CD4-positive, alpha-beta T cell treated with Interleukin-4 for 4 hours (primary cell): ENCODE measurements at places on chromosomes 2 and 18.

GRCh38 chr18:50441501-50441900 is 66.7 kb downstream of the SKA1 start:
- no peak for DNase-seq

- no peak for DNase-seq
Measured at GRCh38 chr2:725468-725867, 48.3 kb upstream of the TMEM18 start.

- no peak for DNase-seq
Measured at GRCh38 chr18:55413474-55413873, 174.5 kb downstream of the TCF4 start.

DNA sequence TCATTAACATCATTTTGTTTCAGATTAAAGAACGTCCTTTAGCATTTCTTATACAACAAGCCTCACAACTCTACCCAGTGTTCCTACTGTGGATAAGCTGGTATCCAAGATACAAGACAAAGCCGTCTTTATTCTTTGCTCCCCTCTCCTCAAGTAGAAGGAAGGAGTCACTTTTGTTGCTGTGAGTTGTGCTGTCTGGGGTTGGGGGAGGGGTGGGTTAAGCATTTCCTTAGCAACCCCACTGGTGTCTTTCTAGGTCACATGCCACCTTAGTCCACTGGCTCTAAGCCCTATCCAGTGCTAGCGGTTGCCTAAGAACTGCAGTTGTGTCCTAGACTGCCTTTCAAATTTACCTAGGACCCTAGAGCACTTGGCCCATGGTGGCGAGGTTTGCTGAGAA is 155.6 kb upstream of the PIEZO2 start:
- no peak for DNase-seq

DNA sequence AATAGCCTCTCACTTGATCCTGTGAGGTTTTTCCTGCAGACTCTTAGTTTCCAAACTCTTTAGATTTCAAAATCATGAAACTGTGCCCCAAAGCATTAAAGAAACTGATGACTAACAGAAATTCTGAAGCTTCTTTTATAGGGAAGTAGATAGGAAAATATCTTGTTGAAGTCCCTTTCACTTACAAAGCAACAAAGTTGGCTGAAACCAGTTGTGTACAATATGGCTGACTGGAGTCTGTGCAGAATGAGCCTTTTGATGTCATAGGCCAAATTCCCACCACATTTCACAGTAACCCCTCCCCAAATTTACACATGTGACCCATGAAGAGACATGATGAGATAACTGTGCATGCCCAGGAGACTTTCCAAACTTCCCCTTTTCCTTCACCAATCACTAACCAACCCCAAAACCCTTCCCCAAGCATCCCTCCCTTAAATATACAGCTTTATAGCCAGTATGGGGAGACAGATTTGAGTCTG is 61.7 kb upstream of the NCK2 start:
- DNase-seq: no peak

- no peak for DNase-seq
Measured at GRCh38 chr2:231312066-231312465, 83.4 kb upstream of the B3GNT7 start.

DNA sequence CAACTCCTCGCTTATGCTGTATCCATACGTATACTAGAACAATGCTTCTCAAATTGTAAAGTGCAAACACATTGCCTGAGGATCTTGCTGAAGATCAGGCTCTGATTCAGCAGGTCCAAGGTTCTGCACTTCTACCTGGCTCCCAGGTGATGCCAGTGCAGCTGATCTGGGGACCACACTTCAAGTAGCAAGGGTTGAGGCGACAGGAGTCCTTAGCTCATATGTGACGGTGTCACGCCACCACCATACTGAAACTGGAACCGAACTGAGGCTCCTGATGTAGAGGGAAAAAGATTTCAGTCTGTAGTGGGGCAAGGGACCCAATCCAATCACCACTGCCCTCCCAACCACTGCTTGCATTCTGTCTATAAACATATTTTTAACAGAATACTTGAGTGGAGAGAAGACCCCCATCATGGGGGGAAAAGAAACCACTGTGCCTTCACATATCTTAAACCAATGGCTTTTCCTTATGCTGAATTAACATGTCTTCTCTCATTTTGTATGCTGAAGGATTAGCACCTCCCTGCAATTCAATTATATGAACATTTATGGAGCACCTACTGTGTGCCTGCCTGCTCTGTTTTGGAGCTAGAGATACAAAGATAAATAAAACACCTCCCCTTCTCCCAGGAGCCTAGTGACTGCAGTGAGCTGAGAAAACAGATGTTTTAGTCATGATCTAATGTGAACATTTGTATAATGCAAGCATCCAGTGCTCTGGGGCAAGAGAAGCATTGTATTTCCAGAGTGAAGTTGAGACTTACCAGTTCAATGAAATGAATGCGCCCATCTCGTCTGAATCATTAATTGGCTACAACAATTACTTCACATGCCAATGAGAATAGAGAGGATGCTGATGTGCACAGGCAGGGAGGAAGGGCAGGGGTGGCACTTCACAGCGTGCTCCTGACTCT is 6.6 kb upstream of the ASAP2 start:
- DNase-seq: no peak

GRCh38 chr2:224658780-224659405 is 57.3 kb downstream of the CCDC195 start:
- no peak for DNase-seq

DNA sequence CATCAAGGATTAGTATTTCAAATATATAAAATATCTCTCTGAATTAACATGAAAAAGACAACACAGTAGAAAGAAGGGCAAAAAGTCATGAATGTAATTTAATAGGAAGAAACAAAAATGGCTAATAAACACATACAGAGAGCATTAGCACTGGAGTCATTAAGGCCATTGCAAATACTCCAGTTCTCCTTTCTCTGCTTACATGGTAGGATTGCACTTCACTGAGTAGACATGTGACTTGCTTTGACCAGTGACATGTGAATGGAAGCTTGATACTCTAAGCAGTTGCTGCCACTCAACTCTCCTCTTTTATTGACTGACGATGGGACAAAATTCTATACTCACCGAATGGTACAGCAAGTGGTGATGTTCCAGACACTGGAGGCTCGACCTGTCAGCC is 153.9 kb upstream of the LGALSL start:
- no peak for DNase-seq

GRCh38 chr2:191015831-191016230 is 1.9 kb upstream of the STAT1 start:
- no peak for DNase-seq

GRCh38 chr2:129673234-129673633 is 306.2 kb upstream of the RAB6C start:
- no peak for DNase-seq

DNA sequence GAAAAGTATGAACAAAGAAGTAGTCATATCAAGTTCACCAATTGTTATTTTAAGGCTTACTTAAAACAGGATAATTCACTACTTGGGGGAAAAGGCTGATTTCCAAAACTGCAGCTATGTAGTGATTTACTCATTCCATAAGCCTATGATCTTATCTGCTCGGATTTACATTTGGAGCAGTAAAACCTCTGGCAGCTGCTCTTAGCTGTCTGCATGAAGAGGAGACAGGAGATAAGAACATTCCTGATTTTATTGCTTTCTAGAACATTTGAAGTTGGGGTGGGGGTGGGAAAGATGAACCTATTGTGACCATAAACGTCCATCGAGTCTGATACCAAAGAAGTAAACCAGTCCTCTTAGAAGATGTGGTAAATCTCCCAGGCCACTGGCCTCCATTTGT is 120.9 kb downstream of the MMADHC start:
- DNase-seq: no peak

- no peak for DNase-seq
Measured at GRCh38 chr2:174125090-174125489, 123.2 kb downstream of the OLA1 start.

DNA sequence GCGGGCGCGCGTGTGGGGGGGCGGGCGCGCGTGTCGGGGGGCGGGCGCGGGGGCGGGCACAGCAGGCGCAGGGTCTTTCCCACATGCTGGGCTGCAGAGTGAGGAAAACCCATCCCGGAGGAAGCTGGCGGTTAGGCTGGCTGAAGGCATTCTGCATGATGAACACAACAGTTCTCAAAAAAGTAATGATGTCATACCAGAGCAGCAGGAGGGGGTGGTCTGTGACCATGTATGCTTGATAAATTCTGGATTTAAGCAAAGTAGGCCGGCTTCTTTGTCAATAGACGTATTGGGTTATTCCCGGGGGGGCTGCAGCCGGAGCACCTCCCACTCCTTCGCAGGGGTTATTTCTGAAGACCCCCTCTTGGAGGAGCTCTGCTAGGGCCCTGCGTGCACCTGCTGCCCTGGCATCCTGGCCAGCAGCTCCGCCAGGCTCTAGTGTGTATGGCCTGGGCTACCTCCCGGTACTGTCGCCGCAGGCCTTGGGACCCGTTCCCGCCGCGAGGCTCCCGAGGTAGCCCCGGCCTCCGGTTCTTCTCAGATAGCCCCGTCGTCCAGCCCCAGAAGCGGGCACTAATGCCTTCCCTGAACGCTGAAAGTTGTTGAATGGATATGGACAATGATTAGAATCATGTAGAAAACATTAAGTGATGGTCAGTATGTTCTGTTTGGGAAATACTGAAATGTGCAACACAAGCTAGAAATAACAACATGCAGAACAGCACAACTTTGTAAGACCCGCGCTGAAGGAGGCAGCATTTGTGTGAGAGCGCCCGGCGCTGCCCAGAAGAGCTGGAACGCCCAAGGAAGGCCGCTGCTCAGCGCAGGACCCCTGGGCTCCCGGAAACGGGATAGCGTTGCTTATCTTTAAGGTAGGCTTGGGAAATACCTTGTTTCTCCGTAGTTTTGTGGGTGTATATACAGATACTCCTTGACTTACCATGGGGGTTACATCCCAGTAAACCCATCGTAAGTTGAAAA is 101.4 kb upstream of the RAB6C start:
- DNase-seq: no peak

DNA sequence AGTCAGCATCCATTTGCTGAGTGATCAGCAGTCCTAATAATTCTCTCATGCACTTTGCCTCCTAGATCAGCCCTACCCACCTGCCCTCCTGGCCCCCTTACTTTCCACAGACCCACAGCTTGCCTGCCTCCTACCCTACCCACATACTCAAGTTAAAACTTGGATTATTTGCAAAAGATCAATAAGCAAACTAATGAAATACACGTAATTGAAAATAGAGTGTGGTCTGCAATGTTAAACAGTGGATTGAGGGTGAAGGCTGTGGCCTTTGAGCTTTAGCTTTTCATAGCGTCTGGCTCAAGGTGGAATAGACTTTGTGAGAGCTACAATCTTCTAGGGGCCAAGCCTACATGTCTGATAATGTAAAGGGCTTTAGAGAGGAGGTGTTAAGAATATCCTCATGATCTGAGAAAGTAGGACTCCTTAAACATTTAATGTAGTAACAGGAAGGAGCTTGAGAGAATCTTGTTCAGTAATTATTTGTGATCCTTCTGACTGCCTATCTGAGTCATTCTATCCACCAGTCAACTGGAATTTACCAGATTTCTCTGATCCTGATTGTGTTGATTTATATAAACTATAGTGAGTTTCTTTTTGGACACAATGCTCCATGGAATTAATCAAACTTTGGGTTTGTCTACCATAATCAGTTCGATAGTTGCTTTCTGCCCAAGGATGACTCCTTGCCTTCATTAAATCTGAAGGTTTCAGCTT is 310.0 kb downstream of the HRH4 start:
- DNase-seq: no peak

DNA sequence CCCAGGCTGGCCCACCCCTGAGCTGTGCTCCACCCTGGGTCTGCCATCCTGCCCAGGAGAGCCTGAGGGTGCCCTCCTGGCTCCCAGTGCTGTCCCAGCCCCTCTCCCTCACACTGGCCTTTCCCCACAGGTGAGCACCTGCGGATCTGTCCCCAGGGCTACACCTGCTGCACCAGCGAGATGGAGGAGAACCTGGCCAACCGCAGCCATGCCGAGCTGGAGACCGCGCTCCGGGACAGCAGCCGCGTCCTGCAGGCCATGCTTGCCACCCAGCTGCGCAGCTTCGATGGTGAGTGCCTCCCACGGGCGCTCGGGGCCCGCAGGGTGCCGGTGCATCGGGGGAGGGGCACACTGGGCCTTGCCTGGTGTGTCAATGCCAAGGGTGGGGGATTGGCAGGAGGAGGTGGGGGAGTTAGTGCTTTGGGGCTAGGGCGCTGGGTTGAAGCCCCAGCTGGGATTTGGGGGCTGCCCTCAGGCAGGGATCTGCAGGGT is 23.5 kb downstream of the GPC1 start:
- DNase-seq: no peak

DNA sequence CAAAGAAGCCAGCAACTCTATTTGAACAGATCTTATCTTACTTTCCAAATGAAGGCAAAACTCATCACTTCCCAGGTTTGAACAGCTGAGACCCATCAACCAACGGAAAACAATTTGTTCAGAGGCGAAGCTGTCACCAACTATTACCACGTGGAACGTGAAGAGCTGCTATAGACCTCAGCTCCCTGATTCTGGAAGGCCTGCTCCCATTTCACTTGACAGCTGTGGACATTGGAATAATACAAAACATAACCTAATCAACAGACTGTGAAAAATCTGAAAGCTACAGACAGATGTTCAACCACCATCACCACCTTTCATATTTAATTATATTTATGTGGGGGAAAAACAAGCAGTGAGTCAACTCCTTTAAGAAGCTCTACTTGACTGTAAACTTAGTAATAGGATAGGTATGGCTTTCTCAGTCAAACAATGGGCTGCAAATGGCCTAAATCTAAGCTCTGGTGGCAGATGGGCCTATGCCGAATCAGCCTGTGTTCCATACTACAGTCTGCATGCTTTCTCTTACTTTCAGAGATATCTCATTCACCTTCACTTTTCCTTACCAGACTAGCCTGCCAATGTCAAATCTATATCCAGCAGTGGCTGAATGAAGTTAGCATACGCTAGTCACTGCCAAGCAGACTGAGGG is 896.4 kb downstream of the TDRD15 start:
- no peak for DNase-seq

GRCh38 chr2:177983183-177983788 is 89.3 kb downstream of the PDE11A start:
- DNase-seq: peak; percentile 18

GRCh38 chr18:13563390-13563805 is 163.0 kb downstream of the FAM210A start:
- DNase-seq: no peak

DNA sequence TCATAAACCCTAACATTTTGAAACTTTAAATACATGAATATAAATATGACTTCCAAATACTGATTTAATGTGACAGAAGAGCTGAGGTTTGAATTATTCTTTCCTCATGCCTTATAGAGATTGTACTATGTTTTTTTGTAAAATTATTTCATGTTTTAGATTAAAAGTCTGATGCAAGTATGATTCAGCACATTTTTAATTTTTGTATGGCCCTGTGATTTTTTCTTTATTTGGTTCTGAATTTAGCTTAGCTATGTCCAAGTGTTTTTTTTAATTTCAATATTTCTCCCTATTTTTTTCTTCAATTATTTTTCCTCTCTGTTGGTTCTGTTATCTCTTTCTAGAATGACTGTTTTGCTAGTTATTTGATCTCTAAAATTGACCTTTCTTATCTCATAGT is 552.1 kb downstream of the XIRP2 start:
- no peak for DNase-seq
